ENCODE measurements at places on chromosomes 7 and 10.

DNA sequence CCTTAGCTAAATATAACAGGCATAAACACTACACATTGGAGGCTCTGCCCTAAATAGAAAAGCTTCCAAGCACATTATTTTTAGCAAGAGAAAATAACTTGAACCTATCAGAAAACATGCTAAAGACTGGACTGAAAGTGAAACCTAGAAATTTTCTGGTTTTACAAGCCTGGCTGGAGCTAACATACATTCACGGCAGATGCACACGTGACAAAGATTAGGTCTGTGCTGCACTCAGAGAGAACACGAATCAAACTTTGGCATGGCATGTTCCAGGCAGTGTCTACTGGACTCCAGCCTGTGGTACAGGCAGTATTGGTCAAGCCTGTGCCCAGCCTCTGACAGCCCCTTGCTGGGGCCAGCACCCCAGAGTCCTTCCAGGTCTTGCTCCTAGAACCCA, 94.1 kb upstream of the PCBD1 start:
- DNase-seq: no peak

DNA sequence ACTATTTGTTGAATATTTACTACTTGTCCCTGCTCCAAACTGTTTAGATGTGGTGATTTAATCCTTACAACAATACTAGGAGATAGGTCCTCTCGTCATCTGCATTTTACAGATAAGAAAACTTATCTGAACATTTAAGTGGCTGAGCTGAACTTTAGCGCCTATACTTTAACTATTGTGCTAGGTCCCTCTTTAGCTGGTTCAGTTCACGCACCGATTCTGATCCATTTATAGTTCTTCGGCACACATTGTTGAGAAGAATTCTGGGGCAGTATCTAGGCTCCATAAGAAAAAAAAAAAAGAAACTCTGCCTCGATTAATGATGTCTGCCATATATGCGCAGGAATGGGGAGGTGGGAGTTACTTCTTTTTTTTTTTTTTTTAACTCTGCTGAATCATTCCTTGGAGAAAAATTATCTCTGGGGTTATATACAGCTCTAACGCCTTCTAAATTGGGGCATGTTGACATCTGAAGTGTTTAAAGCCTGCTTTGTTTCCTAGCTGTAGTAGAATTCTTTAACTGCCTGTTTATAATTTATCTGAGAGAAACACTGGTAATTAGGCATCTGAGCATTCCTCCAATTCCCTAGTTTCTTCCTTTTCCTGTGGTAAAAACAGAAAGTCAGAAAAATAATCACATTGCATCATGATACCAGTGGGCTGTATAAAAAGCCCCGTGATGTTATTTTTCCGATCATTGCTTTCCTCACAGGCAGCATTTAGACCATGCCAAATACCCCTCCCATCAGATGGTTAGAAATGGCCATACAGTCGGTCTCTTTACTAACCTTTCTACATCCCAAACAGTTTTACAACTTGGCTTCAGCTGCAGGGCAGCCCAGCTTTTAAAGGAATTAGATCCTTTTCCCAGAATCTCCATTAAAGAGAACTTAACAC, 98.5 kb upstream of the KDM7A start:
- DNase-seq: no peak

DNA sequence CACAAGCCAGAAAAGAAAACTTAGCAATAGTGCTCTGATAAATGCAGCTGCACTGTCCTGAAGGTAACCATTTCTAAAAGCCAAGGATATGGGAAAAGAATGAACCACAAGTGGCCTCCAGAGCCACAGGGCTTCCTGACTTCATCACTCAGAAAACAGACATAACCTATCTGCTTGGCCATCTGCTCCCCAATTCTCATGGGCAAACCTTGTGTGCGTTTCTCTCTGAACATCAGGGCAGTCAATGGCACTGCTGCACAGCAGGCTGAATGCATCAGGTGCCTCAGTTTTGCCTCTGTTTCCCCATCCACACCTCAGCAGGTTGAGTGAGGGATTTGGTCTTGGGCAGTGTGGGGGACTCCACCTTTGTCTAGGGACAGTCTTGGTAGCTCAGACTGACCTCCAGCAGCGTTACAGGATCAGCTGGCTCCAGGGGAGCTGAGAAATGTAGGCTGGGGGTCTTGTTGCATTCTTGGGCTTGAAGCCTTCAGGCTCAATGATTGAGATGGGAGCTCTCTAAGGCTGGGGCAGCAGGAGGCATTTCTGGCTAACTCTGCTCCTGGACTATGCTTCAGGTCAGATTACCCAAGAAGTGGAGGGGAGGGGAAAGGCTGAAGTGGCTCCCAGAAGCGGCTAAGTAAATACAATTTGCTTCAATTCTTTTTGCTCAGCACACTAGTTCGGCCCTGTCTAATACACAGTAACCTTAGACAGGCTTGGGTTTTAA, 23.6 kb upstream of the PDLIM1 start:
- no peak for DNase-seq

DNA sequence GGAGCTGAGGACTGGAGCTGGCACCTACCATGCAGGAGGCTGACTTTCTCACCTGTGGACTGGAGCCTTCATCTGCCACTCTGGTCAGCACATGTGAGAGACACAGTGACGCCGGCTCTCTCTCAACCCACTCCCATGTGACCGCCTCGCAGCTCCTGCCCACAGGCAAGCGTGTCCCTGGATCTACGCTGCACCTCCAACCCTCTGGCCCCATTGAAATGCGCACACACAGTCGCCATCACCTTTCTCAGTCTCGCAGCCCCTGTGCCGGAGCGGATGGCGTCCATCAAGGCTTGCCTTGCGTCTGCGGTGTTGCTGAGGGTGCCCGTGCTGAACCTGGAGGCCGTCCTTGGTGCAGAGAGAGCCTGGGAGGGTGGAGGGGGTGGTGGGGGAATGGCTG, 242.2 kb upstream of the GRB10 start:
- DNase-seq: no peak

DNA sequence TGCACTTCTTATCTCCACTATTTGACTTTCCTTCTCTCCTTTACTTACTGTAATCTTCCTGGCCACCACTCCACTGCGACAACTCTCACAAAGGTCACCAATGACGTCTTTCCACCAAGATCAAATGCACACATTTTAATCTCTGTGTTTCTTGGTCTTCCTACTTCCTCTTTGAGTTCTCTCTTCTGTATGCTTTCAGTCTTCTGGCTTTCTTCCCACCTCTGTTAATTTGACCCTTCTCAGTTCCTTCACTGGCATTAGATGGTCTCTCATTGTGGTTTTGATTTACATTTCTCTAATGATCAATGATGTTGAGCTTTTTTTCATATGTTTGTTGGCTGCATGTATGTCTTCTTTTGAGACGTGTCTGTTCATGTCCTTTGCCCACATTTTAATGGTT, 31.9 kb downstream of the FAM107B start:
- DNase-seq: no peak

DNA sequence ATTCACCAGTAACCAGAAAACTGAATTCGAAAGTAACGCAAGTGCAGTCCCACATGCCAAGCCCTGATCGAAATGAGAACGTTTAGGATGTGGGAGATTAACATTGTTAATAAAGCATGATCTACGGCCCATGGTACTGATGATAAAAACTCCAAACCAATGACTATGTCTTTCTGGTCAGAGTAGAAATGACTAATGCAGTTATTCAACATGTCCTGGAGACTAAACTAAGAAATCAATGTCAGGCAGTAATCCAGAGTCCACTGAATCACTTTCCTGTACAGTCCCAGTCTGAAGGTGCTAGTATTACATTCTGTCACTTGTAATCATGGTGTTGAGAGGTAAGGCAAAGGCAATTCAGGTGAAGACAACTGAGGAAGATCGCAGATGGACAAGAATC, 14.4 kb downstream of the NPSR1 start:
- no peak for DNase-seq

GRCh38 chr10:74063256-74063655, 65.3 kb downstream of the VCL start:
- DNase-seq: no peak

DNA sequence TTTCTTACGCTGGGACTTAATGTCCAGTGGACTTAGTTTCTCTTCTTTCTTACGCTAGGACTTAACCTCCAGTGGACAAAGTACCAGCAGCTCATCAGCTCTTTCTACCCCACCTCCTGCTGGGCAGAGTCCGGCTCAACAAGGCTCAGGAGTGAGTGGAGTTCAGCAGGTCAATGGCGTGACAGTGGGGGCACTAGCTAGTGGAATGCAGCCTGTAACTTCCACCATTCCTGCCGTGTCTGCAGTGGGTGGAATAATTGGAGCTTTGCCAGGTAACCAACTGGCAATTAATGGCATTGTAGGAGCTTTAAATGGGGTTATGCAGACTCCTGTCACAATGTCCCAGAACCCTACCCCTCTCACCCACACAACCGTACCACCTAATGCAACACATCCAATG, 199.7 kb downstream of the MLLT10 start:
- no peak for DNase-seq

- DNase-seq: no peak
Measured at GRCh38 chr10:43252166-43252782, 14.6 kb downstream of the RASGEF1A start.
